Daoy (cell line): ENCODE measurements at places on chromosomes 4 and X. TPM values are rescaled to one million over a fixed set of nuclear protein-coding genes. Genes with fewer than 3 reads are reported as not detected.

- DNase-seq = no peak
Observed at GRCh38 chr4:133498149-133498548, 349.1 kb downstream of the PCDH10 start.

DNA sequence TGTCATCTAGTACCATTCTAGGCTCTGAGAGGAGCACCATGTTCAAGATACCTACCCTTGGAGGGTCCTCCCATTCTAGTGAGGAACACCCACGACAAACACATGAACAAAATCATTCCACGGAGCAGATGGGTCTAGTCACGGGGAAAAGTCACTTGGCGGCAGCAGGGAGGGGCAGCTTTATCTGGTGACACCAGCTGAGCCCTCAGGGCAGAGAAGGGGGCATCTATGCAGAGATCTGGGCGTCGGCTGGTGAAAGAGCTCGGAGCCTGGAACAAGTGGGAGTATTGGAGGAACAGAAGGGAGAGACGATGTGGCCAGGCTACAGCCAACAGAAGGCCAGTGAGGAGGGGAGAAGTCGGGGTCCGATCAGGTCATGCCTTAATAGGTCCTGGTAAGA, 11.9 kb upstream of the PDHA1 start:
- DNase-seq = no peak

DNA sequence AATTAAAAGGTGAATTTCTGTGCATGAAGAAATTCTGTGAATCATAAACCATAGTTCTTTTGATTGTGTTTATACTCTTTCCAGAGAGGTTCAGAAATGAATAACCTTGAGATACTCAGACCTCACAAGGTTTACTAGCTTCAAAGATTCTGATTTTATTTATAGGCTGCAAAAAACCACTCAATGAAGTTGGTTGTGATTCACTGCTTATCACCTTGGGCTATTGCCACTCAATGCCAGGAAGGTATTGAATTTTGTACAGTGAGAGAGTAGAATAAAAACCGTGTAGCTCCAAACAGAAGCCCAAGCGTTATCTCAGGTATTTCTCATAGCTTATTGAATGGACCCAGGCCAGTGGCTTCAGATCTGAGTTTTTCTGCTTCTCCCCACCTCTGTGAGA, 118.7 kb downstream of the FHIP1A start:
- no peak for DNase-seq

The CXCL8 gene
- 166 and 198 TPM in 2 replicates for total RNA-seq

DNA sequence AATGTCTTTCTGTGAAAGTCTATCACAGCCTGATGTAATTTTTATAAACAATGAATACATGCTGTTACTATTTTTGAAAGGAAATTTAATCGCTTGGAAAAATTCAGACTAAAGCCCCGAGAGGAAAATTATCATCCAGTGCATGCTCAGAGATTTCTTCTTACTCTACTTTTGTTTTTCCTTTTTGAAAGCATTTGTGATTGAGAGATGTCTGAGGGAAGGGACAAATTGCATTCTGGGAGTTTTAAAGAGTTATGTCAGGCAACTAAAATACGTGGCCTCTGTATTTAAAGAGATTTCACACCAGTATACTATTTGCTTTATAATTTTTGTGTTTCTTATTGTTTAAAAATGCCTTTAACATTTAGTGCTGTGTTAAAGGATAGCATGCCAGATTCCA, 1.4 kb upstream of the ZFX start:
- no peak for DNase-seq

- no peak for DNase-seq
Observed at GRCh38 chrX:24005028-24005427, 22.0 kb downstream of the KLHL15 start.

DNA sequence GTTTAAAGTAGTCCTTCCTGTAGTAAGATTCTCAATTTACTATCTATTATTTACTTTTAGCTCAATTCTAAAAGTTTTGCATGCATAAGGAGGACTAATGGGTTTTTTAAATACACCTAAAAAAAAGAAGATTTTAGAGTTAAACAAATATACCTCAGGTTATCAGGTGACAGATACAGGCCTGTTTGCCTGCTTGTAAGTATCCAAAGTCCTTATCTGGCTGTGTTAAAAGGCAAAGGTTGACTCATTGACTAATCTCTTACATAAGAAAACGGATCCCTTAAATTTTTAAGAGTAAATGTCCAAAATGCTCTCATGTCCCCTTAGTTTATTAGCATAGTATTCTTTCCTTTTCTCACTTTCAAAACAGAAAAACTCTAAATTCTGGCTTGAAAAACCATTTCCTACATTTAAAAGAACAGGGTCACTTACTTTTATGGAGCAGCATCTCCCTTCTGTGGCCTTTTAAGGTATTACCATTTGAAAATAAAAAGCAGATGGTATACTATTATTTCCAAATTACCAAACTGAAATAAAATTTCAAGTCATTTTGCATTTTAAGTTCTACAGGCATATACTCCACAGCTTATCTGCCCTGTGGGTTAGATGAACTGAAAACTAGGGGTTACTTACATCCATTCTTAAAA, 4.5 kb downstream of the CBR4 start:
- DNase-seq = no peak

The CPLX1 gene
- total RNA-seq = not detected in 2 replicates

- no peak for DNase-seq
Observed at GRCh38 chr4:52483186-52483890, 175.8 kb downstream of the USP46 start.

- DNase-seq = no peak
Observed at GRCh38 chr4:126582737-126583136, 1050.0 kb upstream of the INTU start.

The PLAC1 gene
- not detected in 2 replicates for total RNA-seq

The ARHGEF6 gene
- total RNA-seq = 3.3 and 7.6 TPM in 2 replicates

The ZNF157 gene
- 0.06 TPM in 1 of 2 replicates, not detected in the other for total RNA-seq
